ENCODE measurements at places on chromosomes 4 and X.

GRCh38 chrX:70422851-70423341 lies at the start of gene GDPD2:
GDPD2 (plus strand) TSS chrX:70423314; CDS start chrX:70424985, 1,671 bp downstream.
- no peak for DNase-seq

GRCh38 chr4:54077812-54078211 lies 13.4 kb upstream of the CHIC2 start:
- DNase-seq = no peak

DNA sequence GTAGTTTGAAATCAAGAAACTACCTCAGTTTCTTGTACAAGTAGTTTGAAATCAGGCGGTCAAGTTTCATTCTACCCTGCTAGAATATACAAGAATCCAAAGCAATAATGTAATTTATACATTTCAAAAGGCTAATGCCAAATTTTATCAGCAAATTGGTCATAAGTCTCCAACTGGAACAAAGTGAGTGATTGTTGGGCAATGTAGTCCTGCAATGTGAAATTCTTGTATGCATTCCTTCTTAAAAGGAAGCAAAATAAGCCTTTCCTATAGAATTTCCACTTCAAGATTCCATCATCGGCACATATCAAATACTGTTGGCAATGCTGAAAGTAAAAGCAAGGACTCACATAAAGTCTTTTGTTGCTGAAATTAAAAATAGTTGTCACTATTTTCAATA lies 334.9 kb downstream of the IL1RAPL1 start:
- DNase-seq = no peak

DNA sequence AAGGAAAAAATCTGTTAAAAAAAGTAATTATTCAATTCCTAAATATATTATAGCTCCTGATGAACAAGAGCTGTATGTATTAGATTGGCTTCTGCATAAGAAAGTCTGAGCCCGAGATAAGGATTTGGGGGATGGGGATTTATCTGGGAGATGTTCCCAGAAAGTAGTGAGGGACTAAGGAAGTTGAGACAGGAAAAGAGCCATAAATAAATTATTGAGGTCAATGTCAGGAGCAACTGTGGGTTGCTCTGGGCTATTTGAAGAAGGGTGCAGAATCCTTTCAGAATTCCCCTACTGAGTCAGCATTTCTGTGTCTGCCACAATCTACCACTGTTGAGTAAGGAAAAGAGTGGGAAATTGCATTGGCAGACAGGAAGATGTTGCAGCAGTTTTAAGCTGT lies 3.1 kb upstream of the TDO2 start:
- DNase-seq = no peak

DNA sequence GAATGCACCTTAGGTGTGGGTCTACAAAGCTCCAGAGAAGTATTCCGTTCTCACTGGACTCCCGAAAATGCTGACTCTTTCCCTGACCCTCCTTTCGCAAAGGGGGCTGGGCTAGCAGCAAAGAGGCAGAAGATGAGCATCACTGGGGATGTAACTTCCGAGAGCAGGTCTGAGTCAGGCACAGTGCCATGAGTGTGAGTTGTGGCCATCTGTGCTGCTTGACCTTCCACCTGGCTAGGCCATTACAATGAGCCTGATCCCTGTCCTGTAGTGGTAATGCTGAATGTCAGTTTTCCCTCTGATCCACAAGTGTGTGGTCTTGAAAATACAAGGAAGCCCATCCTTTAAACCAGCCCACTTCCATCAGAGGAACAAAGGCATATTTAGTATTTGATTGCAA lies 479.4 kb downstream of the AFF2 start:
- no peak for DNase-seq

DNA sequence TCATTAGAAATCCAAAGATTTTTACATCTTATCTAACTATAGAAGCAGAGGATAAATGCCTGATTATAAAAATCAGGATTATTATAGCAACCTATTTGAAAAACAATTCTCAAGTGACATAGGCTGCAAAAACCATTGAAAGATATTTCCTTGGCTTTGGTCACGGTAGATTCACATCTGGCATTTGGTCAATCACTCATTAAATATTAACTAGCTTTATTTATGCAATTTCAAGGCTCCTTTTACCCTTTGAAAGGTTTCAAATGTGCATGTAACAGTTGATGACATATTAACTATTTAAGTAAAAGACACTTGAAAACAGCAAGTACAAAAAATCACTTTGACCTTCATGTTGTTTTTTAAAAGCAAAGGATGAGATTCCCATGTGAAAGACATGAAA lies 98.1 kb downstream of the MMRN1 start:
- DNase-seq = no peak
